NCI-H748 treated with DMSO at 0.1 percent for 48 hours (cell line): ENCODE measurements at places on chromosomes 2 and 18.
A peak's percentile ranks its signal among the peaks of the same experiment; 100 is the strongest.

DNA sequence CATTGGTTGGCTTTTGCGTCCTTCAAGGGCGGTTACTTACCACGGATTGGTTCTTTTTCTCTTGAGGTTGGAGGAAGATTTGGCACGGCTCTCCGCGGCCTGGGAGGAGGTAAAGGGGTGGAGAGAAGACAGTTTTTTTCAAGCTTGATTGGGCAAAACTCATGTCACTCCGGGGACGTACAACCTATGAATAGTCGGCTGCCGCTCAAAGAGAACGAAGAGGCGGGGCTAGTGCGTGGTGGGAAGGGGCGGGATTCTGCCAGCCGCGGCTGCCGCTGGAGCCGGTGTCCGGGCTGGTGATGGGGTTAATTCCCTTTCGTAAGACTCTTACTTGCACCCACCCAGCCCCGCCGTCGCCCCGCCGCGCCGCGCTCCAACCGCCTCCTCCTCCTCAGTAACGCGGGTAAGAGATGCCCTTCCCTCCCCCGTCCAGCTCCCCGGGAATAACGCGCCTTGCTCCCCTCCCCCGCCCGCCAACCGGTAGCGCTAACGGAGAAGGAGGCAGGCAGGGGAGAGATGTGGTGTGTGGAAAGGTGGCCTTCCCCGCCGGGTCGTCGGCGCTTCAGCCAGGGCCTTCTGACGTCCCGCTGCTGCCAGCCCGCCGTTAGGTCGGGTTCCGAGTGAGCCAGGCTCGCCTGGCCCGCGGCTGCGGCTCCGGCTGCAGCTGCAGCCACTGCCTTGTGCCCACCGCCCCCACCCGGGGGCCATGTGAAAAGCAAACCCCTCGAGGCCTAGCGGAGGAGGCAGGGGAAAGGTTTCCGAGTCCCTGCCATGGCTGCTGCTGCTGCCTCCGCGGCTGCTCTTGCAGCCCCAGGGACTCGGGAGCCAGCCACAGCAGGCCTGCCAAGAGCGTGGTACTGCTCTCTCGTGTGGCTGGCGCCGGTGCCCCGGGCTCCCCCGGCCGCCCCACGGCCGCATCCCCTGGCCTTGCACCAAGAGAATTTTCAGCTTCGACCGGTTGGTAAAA lies at the start of gene R3HDM1:
Gene R3HDM1 (plus strand): TSS at position 254 of the 967 bp plus-strand sequence. CDS start 73,362 bp downstream, outside the sequence.
- DNase-seq = peak; percentile 98

DNA sequence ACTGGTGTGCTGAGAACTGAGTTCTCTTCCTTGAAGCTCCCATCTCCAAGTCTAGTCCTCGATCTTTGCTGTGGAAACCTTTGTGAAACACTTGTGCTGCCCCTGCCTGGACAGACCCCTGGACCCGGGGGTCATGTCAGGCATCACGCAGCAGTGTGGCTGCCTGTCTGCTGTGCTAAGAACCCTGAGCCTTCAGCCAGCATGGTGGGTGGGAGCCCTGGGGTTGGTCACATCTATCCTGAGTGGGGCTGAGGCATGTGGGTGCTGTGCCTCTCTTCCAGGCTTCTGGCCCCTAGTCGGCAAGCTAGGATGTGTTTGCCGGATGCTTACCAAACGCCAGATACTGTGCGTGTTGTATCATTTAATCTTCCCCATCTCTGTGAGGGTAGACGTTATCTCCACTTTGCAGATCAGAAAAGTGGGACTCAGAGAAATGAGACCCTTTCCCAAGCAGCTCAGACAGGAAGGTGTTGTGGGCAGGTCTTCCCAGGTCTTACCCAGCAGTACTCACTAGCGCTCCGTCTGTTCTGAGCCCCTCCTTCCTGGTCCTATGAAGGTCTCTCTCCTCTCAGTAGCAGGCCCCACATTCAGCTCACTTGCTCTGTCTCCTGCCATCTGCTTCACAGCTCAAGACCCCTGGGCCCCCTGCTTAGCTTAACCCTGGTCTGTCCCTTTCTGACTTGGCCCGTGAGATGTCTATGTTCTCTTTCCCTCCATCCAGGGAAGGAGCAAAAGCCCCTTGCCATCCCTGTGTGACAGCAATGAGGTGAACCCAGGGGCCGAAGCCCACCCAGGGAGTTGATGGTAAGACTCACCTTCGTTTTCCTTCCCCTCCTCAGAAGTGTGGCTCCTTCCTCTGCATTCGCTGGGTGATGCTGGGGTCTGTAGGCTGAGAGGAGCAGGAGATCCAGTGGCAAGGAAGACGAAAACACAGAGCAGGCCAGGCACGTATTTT lies 242.8 kb downstream of the FAM210A start:
- DNase-seq = no peak

DNA sequence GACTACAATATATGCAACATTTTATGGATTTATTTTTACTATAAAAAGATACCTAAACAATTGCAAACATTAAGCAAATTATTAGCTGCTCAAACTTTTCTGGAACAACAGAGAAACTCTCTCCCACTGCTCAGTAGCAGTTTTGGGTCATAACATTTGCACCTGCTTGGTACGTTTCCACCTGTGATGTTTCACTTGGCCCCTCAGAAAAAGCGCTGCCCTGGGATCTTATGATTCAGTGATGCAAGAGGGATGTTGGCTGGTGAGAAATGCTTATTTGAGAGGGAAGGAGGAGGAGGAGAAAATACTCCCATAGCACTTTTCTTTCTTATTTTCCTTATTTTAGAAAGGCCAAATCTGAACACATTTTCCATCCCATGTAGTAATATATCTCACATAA lies 9.2 kb downstream of the IRS1 start:
- no peak for DNase-seq

DNA sequence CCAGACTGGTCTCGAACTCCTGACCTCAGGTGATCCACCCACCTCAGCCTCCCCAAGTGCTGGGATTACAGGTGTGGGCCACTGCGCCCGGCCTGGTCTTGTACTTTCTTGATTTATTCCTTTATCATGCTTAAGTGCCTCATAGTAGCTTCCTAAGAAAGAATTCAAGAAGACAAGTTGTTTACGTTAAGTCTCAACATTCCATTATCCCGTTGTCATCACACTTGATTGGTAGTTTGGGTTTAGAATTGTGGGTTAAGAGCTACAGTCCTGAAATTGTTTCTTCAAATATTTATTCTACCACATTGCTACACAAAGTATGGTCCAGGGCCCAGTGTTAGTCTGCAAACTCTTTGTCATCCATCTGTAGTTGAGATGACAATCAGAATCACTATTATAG lies 194.0 kb downstream of the VWC2L start:
- DNase-seq = no peak

GRCh38 chr2:2899826-2900225 lies 477.8 kb downstream of the EIPR1 start:
- no peak for DNase-seq

DNA sequence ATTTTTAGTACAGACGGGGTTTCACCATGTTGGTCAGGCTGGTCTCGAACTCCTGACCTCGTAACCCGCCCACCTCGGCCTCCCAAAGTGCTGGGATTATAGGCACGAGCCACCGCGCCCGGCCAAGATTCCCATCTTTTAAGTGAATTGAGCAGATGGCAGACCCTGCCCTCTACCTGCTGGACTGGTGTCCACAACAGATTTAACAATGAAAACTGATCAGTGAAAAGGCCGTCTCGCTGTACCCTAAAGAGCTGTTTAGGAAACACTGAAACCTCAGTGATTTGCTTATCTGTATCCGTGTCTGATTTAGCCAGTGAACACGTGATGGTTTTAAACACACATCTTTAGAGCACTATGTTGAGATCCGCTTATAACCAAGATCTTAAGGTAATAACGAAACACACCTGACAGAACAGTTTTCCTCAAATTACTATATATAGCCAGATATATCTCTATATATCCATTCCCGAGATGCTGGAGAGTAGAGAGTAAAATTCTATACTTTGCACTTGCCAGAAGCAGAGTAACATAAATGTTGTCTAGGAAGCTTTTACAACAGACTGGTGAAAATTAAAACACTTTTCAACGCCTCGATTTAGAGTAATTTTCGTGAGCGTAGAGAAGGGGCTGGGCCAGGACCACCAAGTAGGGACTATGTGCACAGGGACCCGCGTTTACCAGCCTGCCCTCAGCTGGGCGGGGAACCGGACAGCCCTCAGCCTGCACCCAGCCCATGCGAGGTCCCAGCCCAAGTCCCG lies 594 bp downstream of the FAM161A start:
- DNase-seq = peak; percentile 37

GRCh38 chr2:52465287-52465686 lies 1302.3 kb upstream of the CHAC2 start:
- DNase-seq = no peak

DNA sequence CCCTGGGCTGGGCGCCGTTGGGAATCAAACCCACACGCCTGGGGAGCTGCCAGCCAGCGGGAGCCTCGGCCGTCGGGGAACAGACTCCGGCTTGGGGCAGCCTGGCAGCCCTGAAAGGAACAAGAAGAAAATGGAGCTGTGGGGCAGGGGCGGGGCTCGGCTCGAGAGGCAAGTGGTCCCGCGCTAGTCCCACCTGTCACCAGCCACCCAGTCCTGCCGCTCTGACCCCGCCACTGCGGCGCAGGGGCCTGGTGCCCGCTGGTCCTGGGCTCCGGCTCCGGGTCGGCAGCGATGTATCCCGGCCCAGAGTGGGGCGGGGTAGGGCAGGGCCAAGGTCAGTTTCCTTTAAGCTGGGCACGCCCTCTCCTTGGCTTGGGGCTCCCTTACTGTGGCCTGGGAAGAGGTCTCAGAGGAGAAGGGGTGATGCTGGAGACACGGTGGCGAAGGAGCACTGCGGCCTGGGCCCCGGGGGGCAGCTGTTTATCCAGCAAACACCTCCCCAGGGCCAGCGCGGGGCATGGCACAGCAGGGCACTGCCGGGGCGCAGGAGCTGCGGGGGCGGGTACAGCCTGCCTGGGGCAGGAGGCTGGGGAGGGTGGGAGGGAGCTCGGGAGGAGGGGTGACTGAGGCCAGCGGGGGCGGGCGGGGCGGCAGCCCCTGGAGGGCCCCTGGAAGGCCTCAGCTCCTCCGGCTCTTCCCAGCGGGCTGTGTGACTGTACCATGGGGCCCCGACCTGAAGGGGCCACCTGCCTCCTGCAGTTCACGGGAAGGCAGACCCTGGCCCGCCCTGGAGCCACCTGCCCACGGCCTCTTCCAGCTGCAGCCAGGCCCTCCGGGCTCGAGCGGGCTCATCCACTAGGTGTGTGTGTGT lies 15.6 kb downstream of the ODC1 start:
- no peak for DNase-seq

- DNase-seq = no peak
Observed at GRCh38 chr2:55859875-55860274, 63.7 kb downstream of the EFEMP1 start.

GRCh38 chr2:166375736-166376487 lies at the start of gene SCN9A:
TSS of gene SCN9A (minus strand) at chr2:166375944. CDS start at chr2:166311756, 64,188 bp downstream.
- peak; percentile 92 for DNase-seq
